ENCODE measurements at places on chromosomes 16 and 17.

GRCh38 chr17:61018938-61019337, 341.3 kb downstream of the BCAS3 start:
- DNase-seq = no peak

- no peak for DNase-seq
Observed at GRCh38 chr16:22152316-22152715, 10.0 kb upstream of the SDR42E2 start.

- no peak for DNase-seq
Observed at GRCh38 chr17:69539781-69540319, 125.4 kb downstream of the MAP2K6 start.

DNA sequence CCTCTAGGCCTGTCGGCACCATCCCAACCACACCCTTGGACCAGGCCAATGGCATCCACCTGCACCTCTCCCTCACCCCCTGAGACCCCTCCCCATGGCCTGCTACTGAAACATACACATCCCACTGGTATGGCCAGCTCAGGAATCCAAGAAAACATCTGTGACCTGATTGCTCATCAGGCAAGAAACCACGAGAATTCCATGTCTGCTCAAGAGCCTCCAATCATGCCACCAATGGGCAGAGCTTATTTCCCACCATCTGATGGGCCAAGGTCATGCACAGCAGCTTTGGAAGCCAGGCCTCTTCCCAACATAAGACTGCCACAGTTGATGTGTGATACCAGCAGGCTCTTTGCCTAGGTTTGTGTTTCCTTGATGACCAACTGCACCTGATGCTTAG, 190.1 kb downstream of the C16orf78 start:
- no peak for DNase-seq

DNA sequence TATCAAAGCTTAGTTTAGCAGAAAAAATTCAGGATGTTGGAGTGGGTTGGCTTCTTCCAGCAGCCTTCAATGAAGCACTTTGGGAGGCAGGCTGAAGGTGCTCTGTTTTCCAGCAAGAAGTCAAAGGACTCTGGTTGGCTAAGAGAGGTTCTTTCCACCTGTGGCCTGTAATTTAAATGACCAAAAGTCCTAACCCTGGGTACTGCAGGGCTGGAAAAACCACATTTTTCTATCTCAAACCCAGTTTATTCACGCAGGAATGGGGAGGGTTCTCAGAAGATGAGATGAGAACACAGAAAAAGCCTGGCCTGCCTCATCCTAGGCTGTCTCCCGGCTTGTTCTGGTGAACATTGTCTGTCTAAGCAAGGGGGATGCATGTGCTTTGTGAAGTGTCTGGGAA, 68.6 kb upstream of the ZFHX3 start:
- no peak for DNase-seq
